ENCODE measurements at places on chromosomes 7 and 10.

DNA sequence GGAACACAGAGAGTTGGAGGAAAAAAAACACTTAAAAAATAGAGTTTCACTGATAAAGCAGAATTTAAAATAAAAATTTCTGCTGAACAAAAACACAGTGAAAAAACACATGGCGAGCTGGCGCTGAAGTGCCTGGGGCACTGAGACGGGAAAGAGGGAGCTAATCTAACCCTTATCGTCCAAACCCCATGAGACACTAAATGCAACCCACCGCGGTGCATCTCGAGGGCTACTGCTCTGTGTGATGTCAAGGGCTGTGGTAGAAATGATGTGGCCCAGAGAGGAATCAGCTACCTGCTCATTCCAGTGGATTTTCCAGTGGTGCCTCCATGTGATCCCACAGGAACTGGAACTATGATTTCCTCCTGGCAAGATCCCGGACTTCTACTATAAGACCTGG is 499.3 kb downstream of the SUGCT start:
- no peak for DNase-seq

GRCh38 chr7:37532636-37533035 is 84.0 kb upstream of the ELMO1 start:
- DNase-seq = no peak

- no peak for DNase-seq
Observed at GRCh38 chr7:107108793-107109371, 59.9 kb upstream of the HBP1 start.

- DNase-seq = no peak
Observed at GRCh38 chr10:131141207-131141606, 170.3 kb downstream of the TCERG1L start.

- no peak for DNase-seq
Observed at GRCh38 chr10:85908462-85908861, 458.1 kb downstream of the GRID1 start.

- no peak for DNase-seq
Observed at GRCh38 chr10:61663466-61663865, 737 bp downstream of the CABCOCO1 start.

GRCh38 chr10:16742165-16742960 is 74.9 kb downstream of the RSU1 start:
- DNase-seq = no peak

DNA sequence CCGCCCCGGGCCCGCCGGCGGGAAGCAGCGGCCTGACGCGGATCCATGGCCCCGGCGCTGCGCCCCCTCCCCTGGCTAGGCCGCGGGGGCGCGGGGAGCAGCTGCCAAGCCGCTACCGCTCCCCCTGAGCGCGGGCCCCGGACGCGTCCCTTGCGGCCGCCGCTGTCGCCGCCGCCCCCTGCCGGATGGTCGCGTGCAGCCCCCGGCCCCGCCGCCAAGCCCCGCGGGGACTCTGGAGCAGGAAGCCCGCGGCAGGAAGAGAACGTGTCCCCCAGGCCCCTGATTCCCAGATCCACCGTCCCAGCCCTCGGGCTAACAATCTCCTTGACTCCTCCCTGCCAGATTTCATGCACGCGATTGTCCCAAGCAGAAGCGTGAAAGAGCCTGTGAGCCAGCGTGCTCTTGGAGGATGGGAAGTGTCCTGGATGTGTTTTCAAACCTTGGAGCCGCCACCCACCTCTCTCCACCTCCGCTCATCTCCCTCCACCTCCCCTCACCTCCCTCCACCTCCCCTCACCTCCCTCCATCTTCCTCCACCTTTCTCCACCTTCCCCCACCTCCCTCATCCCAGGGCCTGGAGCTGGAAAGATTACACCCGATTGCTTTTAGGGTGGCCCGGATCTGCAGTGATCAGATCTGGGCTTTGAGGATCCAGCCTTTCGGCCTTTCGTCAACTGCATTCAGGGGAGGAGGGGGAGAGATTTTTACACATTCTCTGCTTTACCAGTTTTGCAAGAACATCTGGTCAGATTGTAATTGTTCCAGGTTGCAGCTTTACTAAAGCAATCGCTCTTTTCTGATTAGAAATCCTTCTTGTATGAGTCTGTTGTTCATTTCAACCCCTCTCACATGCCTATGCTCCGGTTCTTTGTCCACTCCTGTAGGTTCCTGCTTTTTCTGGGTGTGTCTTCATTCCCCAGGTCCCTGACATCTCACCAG is 570 bp upstream of the PRTFDC1 start:
- no peak for DNase-seq
